ENCODE measurements at places on chromosomes 13 and 19.

GRCh38 chr19:40367577-40368434 is 19.3 kb downstream of the PLD3 start:
- DNase-seq = no peak

GRCh38 chr13:20964904-20965303 is 62.4 kb upstream of the XPO4 start:
- no peak for DNase-seq

- no peak for DNase-seq
Observed at GRCh38 chr19:35017507-35017906, 12.8 kb upstream of the SCN1B start.

GRCh38 chr19:46660551-46661019 is 397 bp downstream of the DACT3 start:
- DNase-seq = peak; percentile 44

GRCh38 chr13:66482836-66483235 is 747.3 kb downstream of the PCDH9 start:
- DNase-seq = no peak

DNA sequence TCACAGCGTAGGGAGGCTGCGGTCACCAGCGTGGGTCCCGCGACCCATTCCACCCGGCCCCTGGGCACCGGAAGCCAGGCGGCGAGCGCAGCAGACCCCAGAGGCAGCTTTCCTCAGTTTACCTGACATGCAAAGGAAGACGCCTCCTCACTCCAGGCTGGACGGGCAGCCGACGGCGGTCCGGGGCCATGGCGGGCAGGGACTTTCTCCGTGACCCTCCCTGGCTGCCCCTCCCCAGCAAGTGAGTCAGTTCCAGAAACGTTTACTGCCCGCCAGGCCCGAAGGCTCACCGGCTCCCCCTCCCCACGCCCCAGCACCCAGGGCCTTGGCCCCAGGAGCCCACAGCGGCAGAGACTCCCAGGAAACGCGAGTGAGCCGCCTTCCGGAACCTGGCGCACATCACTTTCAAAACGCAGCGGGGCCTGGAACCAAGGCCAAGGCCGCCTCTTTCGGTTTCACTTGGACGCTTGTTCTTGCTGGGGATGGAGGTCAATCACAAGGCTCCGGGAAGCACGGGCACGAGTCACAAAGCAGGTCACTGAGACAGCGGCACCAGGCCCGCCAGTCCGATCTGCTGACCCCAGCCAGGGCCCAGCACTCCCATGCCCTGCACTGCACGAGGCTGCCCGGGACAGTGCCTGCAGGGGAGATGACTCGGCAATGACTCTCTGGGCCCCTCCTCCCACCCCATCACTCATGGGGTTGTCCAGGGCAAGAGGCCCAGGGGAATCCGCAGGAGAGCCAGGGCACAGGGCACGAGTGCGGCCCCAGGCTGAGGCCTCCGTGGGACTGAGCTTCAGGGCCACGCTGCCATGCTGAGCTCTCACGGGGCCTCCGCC is 5.3 kb downstream of the SBNO2 start:
- DNase-seq = no peak

GRCh38 chr13:25046985-25047511 is 48.9 kb upstream of the PABPC3 start:
- DNase-seq = no peak

DNA sequence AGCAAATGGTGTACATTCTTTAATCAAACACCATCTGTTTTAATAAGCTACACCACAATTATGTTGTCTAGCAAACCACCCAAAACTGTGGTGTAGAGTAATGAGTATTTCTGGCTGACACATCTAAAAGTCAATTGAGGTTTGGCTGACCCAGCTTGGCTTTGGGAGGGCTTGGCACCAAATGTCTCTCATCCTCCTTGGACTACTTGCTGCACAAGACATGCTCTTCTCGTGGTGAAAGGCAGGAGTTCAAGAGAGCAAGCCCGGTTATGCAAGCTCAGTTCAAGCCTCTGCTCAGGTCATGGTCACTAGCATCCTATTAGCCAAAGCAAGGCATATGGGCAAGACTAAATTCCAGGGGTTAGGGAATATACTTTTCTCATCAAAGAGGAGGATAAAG is 37.1 kb downstream of the LACC1 start:
- DNase-seq = no peak

DNA sequence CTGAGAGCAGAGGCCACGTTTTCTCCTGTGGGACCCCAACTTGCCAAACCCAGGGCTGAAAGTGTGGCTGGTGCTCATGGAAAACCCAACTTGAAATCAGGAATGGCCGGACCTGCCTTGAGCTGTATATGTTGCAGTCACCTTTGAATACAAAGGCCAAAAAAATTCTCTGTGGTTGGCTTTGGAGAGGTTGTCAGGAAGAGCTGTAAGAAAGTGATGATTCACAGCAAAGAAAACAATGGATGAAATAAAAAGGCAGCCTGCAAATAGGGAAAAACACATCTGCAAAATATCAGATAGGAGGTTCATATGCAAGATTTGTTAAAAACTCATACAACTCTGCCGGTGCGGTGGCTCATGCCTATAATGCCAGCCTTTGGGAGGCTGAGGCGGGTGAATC is 715.8 kb downstream of the UQCRFS1 start:
- no peak for DNase-seq

GRCh38 chr13:38366954-38367645 is 17.4 kb downstream of the UFM1 start:
- no peak for DNase-seq

- DNase-seq = no peak
Observed at GRCh38 chr13:53405616-53406015, 377.0 kb downstream of the OLFM4 start.

- no peak for DNase-seq
Observed at GRCh38 chr13:81957121-81957520, 1616.2 kb upstream of the SPRY2 start.

- no peak for DNase-seq
Observed at GRCh38 chr13:111066544-111066943, 48.6 kb upstream of the ARHGEF7 start.

DNA sequence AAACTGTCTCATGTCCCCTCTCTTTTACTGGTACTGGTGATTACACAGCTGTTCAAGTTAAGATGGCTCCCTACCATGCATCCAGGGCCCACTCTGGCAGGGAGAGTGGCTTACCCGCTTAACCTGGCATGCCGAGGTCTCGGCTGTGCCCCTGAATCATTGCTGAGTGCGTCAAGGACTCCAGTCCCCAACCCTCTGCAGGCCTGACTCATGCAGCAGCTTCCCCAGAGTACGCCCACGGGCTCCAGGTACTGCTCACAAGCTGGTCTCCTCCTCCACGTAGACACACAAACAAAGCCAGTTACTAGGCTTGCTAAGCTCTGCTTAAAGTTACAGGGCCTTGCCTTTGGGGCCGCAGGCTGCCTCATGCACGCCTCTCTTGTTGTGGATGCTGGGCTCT is 447.4 kb downstream of the COG6 start:
- DNase-seq = no peak

GRCh38 chr19:39082745-39083598 is 1.2 kb upstream of the ACP7 start:
- no peak for DNase-seq

DNA sequence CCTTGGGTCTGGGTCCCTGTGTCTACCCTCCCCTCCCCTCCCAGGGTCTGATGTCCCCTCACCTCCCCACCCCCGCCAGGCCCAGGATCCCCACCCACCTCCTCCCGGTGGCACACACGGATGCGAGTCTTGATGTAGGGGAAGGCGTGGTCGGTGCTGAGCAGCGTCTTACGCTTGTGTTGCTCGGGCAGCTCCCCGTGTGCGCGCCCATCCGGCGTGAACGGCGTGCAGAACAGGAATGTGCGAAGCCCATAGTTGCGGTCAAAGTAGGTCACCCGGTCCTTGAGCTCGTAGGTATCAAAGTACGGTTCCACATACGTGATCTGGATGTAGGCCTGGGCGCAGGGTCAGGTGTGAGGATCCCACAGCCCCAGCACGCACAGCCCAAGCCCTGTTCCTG is 4.4 kb upstream of the KANK2 start:
- DNase-seq = no peak

- DNase-seq = no peak
Observed at GRCh38 chr19:43572171-43572588, 3.1 kb downstream of the XRCC1 start.

- DNase-seq = no peak
Observed at GRCh38 chr13:99374169-99374991, 67.2 kb upstream of the GPR183 start.

- DNase-seq = no peak
Observed at GRCh38 chr13:72530471-72530870, 197.0 kb downstream of the MZT1 start.

DNA sequence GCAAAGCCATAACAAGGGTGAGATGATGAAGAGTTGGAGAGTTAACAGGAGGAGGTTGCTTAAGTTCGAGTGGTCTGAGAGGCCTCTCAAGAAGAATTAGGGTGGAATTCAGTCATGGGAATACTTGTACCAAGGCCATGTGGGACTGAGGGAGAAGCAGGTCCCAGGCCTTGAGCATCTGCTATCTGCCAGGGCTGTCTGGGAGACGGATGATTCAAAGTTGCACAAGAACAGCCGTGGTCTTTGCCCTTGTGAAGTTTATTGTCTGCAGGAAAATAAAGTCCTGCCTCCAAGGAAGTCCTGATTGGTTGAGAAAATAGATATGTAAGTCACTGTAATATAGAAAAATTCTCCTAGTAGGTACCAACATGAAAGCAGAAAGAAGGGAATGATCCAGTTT is 178.8 kb upstream of the RFC3 start:
- no peak for DNase-seq

DNA sequence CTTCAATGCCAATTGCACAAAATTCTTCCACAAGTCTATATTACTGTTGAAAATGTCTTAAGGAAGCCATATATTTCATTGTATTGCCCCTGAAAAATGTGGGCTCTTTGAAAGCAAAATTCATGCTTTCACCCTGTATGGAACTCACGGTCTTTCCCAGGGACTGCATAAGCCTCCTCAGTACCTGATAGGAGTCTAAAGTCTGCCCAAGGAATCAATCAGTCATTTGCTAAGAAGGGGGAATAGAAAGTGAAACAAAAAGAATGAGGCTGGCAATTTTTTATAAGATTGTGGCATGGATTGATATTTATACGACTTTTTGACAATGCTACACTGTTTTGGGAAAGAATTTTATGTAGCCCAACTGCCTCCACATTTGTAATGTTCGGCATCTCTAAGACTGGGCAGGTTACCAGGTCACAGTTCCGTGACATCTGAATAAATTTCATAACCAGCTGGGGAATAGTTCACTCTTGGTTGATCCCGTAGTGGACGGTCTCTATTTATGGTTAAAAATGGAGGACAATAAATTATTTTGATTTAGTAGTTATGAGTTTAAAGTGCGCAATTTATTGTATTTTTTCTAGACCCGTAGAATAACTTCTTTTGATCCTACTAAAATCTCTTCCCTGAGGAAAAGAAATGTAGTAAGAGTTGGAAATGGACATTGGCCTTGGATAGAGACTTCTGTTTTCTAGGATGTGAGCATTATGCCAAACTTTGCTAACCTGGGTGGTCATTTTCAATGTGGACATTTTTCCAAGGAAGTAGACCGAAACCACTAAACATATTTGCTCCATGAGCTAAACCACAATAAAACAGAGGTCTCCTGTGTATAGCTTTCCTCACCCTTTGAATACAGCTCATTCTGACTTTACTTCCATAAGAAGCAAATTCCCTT is 1585.4 kb downstream of the EFNB2 start:
- DNase-seq = no peak

DNA sequence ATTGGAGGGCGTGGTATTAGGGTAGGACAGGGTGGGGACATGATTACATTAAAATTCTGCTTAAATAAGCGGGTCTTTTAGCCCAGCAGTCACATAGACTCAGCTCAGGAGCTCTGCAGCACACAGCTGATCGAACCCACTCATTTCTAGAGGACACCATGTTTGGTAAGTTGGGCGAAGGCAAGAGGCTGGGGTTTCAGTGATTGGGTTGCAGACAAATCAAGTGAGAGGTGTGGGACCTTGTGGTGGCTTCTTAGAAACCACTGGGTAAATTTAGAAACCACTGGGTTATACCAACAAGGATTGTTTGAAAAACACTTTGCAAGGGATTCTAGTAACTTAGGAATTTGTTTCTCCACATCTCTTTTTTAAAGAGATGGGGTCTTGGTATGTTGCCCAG is at the start of gene LEUTX:
TSS of gene LEUTX (plus strand) at position 92 of the 400 bp plus-strand sequence. CDS start at position 159, 67 bp downstream.
- no peak for DNase-seq

DNA sequence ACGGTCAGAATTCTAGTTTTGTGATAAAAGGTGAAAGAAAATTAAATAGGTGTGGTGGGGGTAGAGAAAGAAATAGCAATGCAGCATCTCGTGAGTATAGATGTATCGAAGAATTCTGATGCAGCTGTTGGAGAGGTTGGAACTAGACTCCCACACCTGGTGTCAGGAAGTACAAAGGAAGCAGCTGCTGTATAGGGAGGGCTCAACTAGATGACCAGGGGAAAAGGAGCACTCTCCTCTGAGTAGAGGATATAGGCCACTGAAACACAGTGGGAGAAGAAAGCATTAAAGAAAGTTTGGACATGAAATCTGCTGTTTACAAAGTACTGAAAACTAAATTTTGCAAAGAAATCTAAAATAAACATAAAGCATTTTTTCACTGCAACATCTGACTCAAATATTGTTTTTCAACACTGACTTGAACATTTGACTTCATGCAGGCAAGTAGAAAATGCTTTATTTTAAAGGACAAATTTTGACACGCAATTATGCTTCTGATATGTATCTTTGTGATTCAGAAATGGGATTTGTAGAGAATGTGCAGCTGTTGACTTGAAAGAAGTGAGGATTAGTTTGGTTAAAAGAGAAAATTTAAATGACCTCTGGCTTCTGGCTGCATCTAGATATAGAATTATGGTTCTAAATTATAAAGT is 82.2 kb downstream of the MIPEP start:
- DNase-seq = no peak

DNA sequence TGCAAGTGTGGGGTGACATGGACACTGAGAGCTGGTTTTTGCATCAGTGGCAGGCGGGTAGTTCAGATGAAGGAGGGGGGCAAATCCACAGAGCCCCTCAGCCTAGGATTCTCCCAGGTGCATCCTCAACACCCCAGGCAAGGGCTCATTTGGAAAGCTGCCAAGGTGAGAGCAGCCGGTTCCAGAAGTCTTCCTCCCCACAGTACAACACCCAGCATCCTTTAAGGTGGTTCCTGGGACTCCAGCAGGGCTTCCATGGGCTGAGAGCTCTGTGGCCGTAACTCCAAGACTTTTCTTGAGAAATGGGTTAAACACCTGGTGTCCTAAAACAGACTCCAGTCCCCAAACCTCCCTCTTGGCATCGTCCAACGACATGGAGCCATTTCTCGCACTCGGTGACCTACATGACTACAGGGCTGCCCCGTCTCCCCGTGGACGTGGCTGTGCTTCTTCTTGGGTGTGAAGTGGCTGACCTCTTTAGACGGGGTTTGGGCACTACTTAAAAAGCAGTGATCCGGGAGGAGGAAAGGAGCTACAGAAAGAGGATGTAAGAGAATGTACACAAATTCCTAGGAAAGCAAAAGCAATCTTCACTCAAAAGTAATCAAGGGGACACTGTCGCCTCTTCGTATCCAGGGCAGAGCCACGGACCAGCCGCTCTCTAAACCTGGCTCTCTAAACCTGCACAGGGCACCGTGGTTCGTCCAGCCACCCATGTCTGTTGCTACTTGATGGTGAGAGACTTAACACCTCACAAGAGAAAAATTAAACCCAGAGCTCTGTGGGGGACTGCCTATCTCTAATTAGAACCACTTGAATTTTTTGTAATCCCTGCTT is 25.5 kb downstream of the RANBP3 start:
- no peak for DNase-seq
